Substantia nigra (tissue), 51 donors: ENCODE measurements at places on chromosomes 4 and X.

- no peak for DNase-seq
Measured at GRCh38 chr4:15373363-15373762, 54.5 kb upstream of the C1QTNF7 start.

DNA sequence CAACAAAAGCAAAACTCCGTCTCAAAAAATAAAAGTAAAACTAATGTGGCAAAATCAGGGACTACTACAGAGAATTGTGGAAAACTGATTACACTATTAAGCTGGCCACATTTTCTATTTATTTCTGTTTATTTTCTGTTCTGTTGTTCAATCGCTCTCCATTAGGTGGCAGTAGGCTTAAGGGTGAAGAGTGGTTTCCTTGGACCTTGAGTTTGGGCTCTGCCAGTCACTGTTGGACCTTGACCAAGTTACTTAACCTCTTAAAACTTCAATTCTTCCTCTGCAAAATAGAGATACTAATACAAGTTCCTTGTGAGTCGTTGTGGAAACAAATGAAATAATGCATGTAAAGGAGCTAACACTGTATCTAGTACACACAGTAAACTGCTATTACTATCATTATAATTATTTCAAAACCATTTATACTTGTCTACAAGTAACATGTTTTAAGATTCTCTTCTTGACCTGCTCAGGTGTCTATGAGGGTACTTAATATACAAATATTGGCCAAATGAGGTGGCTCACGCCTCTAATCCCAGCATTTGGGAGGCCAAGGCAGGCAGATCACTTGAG, 15.2 kb downstream of the HSD17B11 start:
- no peak for DNase-seq

- no peak for DNase-seq
Measured at GRCh38 chr4:175531405-175532091, 280.5 kb downstream of the GPM6A start.

GRCh38 chr4:61375301-61375700, 175.2 kb downstream of the ADGRL3 start:
- DNase-seq: no peak

GRCh38 chr4:7893539-7893938, 46.1 kb downstream of the AFAP1 start:
- no peak for DNase-seq

- no peak for DNase-seq
Measured at GRCh38 chr4:70392057-70392776, 5.5 kb upstream of the OPRPN start.

GRCh38 chrX:39813631-39814277, 284.0 kb downstream of the BCOR start:
- peak; percentile 23 for DNase-seq

- peak; percentile 12 for DNase-seq
Measured at GRCh38 chr4:121462660-121463261, 81.9 kb upstream of the QRFPR start.

- peak; percentile 28 for DNase-seq
Measured at GRCh38 chrX:54920610-54921426, at the start of gene TRO. Gene TRO, plus strand, starts transcription at chrX:54920824. Its CDS starts 1,423 bp downstream, at chrX:54922247.

- DNase-seq: no peak
Measured at GRCh38 chr4:170111085-170111484, 21.3 kb upstream of the AADAT start.

GRCh38 chr4:81197864-81198524, 17.0 kb downstream of the PRKG2 start:
- DNase-seq: no peak

GRCh38 chr4:108693819-108694218, 43.4 kb downstream of the OSTC start:
- no peak for DNase-seq

DNA sequence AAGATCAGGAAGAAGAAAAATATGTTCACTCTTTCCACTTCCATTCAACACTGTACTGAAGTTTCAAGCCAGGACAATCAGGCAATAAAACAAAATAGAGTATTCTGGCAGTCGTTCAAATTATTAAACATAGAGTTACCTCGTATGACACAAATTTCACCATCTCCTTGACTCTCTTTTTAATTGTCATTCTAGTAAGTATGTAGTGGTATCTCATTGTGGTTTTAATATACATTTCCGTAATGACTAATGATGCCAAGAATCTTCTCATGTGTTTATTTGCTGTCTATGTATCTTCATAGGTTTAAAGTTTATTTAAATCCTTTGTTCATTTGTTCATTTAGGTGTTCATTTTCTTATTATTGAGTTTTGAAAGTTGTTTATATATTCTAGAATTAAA, 352.2 kb downstream of the IDS start:
- DNase-seq: no peak

- no peak for DNase-seq
Measured at GRCh38 chrX:48972220-48973164, 848 bp upstream of the KCND1 start.

DNA sequence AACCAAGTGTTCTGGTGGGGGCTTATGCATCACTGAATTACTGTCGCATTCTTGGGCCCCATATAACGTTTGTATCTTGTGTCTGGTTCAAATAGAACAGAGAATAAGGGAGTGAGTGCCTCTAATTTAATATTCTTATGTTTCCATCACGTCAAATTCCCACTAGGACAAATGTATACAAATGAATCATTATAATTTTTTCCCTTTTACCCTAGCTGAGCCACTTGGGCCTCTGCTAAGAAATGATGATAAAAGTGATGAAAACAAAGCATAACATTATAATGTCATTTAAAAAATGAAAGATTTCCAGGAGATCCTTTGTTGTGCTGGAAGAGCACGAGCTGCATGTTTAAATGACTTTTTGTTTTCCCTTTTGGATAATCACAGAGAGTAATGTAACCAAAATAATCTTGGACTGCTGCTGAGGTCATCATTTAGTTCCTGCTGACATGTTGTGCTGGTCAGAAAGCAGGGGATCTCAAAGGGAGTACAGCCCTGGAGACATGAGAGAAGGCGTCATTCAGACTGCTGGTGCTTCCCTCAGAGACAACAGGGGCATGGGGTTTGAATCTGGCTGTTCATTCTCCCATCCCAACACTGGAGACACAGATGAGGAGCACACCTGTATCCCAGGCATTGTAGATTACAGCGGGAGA, 105.1 kb upstream of the SCOC start:
- DNase-seq: no peak

DNA sequence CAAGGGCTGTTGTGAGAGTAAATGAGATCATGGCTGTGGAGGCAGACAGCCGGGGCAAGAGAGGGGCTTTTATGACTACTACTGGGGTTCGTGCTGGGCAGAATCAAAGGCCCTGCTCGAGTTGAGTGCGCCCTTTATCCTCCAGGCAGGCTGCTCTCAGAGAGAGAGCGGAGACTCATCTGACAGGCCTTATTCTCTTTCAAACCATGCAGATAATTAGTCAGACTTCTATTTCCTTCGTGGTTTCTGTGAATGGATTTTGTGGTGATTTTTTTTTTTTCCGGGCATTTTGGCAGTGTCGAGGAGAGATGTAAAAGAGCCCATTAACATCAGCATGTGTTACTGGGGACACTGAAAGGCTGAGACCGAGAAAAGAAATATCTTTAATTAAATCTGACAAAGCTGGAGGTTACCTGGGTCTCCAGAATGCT, 73.6 kb downstream of the MED28 start:
- no peak for DNase-seq

DNA sequence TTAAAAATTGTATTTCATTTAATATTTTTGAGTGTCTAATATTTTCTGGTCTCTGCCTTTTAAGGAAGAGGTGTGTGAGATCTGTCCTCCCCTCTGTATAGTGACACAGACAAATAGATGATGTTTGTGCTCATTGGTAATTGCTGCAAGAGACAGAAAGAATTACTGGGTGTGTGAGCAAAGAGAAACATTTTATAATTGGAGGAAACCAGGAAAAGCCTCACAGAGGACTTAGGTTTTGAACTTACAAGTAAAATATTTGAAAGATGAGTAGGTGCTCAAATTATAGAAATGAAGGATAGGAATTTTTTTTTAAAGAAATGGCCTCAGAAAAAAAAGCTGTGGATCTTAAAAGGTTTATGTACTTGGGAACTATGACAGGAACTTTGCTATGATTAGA, 149.8 kb downstream of the SPCS3 start:
- no peak for DNase-seq

DNA sequence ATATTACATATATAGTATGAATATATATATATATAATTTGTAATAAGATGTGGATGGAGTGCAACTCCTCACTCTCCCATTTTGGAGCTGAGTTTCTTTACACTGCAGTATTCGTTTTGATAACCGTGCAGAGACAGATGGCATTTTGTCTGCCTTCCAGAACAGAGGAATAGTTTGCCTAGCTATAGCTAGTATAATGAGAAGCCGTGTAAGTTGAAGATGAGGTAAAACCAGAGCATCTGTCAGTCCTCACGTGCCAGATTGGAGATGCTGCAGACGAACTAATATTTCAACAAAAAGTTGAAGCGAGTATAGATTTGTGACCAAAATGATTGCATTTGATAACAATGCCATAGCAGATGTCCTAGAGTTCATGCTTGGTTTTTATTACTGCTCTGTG, 180.6 kb downstream of the FMR1NB start:
- no peak for DNase-seq

DNA sequence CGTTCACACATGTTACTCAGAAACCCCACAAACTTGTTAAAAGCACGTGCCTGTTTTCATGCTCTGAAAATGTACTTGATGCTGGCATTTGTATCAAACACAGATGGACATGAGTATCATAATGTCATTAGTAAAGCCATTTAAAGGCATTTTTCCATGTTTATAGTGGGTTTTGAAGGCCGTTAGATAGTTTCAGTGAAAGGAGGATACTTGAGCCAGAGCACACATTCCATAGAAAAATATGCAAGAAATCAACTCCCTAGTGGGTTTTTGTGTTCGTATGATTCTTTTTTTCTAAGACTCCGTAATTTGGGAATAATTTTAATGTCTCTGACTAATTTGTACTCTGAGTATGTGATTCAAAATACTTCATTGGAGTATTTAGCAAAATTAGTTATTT, 216.2 kb upstream of the BMP3 start:
- DNase-seq: no peak

GRCh38 chr4:76993787-76994641, 44.5 kb downstream of the SEPTIN11 start:
- DNase-seq: no peak

DNA sequence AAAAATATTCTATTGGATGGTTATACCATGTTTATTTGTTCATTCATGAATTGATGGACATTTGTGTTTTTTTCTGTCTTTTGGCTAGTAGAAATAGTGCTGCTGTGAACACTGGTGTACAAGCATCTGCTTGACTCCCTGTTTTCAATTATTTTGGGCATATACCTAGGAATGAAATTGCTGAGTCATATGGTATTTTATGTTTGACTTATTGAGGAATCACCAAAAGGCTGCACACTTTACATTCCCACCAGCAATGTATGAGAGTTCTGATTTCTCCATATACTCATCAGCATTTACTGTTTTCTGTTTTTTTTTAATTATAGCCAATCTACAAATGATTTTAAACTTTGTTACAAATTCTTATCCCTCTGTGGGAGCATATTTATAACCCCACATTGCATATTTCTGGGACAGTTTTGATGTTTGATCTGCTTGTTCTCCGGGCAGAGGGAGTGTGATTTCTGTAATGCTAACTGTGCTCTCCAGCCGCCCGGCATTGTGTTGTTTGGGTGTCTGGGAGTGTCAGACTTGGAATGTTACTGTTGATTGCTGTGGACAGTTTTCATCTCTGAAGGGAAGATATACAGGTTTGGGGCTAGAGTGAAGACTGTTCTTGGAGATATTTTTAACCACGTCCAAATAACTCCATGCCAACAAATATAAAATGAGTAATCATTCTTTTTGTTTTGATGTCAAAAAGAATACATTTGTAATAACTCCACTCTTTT, 60.5 kb upstream of the PGRMC2 start:
- no peak for DNase-seq

GRCh38 chrX:15790769-15791290, 546 bp downstream of the ZRSR2 start:
- DNase-seq: no peak

GRCh38 chr4:150974750-150975149, 40.3 kb downstream of the LRBA start:
- DNase-seq: no peak

DNA sequence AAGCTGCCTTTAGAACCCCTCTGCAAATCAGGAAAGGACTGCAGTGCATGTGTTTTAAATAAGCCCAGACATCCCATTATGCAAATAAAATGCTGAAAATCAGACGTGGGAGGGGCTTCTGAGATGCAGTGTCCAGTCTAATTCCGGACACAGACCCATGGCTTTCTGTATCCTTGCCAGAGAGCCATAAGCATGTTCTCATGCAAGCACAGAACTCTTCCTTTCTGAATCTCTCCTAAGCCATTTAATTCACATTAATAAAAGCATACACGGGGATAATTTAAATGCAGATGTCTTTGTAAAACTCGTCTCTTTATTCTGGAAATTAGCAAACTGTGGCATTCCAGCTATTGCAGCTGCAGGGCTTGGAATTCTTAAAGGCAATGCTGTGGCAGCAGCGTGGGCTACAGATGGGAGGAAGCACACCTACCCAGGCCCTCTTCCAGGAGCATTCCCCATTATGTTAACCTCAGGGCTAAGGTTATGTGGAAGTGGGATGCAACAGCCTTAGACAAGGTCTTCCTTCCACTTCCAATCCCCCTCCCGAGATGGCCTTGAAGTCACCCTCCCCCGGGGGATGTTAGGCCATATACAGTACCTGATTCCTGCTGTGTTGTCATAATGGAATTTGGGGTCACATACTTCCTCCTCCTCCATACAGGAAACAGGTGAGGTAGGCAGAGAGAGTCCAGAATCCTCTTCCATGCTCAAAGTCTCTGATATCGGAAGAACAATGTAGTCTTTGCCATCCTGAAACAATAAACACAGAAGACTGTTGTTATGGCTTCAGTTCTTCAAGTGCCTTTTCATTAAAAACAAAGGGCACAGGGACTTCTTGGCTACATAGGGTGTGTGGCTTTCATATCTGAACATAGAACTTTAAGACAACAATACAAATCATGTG, 38.1 kb downstream of the KDR start:
- DNase-seq: peak; percentile 31

DNA sequence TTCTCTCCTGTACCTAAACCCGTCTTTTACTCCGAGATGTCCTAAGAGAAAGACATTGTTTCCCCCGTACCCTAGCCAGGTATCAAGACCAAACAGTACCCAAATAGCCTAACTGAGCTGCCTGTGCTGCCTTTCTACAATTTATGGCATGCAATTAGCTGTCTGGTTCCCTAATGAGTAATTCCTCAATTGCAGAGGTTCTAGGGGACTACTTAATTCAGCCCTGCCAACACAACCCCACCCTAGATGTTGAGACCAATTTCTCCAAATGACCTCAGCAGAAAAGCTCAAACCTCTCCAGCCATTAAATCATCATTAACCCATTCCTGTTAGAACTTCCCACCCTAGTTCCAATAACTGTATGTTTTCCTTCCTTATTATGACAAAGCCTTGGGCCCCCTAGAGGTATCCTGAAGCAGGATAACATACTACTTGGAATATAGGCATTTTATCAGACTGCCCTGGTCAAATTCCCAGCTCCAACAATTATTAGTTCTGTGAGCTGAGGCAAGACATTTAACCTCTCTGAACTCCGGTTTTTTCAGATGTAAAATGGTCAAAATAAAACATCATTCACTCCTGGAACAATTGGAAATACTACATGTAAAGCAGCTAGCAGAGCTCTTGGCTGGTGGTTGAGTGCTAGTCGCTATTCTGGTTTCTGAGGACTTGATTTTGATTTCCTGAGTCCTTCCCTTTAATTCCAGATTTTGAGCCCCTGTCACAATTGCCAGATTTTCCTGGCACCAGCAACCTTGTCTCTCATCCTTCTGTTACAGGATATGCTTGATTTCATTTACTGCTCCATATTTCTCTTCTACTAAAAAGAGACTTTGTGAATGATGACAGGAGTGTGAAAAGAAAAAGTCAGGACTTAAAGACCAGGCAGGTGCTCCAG, 244.6 kb upstream of the TENM3 start:
- DNase-seq: no peak

GRCh38 chr4:14247767-14248166, 620.2 kb upstream of the BOD1L1 start:
- DNase-seq: no peak
